ENCODE measurements at places on chromosomes 6 and 20. TPM values are rescaled to one million over a fixed set of nuclear protein-coding genes. Genes with fewer than 3 reads are reported as not detected.
A peak's percentile ranks its signal among the peaks of the same experiment; 100 is the strongest.

DNA sequence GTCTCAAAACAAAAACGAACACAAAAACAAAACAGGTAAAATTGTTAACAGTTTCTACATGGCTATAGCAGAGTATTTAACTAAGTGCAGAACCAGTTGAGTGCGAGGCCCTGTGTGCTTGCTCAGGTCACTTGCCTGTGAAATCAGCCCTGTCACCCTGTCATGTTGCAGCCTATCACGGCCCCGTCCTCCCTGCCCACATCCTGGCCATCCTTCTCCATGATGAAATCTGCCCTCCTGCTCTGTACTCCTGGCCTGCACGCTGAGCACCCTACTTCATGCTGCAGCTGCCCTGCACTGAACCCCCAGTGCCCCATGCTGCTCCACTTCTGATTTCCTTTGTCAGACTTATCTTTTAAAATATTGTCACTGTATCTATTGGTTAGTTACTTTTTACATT is 62.4 kb downstream of the DTD1 start:
- H3K4me1 ChIP-seq: no peaks in the 10 kb centered on the region
- H3K27me3 ChIP-seq: no peaks in the 10 kb centered on the region
- no peaks in the 10 kb centered on the region for H3K36me3 ChIP-seq

DNA sequence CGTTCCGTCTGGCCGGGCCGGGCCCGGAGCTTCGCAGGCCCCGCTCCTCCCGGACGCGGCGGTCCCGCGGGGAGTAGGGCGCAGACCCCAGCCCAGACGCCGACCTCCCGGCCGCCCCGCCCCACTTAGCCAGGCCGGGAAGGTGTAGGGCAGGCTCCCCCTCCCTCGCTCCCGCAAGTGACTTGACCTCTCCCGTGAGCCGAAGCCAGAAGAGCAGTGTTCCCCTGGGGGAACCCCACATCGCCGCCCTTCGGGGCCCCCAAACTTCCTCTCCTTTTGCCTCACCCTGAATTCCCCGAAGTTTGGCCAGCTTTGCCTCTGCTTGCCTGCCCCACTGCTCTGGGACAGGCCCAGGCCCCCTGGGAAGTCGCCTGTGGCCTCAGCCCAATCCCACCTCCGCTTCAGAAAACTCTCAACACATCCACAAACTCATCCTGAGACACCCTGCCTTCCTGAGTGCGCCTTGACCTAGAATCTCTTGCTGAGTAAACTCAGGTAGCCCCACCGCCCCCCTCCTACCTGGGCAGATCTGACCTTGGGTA is 524 bp upstream of the NOL4L start:
- H3K27ac ChIP-seq: no peak overlapping the region
- peak overlapping the region; percentile 51 for H3K4me3 ChIP-seq
- peaks cover 32% of the 10 kb centered on the region for H3K27me3 ChIP-seq
- H3K4me1 ChIP-seq: peaks cover 4% of the 10 kb centered on the region
- H3K36me3 ChIP-seq: no peaks in the 10 kb centered on the region

- no peaks in the 10 kb centered on the region for H3K27me3 ChIP-seq
- peaks cover 32% of the 10 kb centered on the region for H3K36me3 ChIP-seq
- H3K4me3 ChIP-seq: no peak overlapping the region
- no peak overlapping the region for H3K27ac ChIP-seq
- DNase-seq: no peak
These were observed 15.6 kb downstream of the RMND1 start for GRCh38 chr6:151436300-151436699.

Gene BMP2
- total RNA-seq: 12.4 TPM

Gene EEF1A2
- total RNA-seq: 0.77 TPM

Data from lower lobe of right lung (tissue), 2 donors.